ENCODE measurements at places on chromosomes 11 and 22. TPM values are rescaled to one million over a fixed set of nuclear protein-coding genes. Genes with fewer than 3 reads are reported as not detected.

DNA sequence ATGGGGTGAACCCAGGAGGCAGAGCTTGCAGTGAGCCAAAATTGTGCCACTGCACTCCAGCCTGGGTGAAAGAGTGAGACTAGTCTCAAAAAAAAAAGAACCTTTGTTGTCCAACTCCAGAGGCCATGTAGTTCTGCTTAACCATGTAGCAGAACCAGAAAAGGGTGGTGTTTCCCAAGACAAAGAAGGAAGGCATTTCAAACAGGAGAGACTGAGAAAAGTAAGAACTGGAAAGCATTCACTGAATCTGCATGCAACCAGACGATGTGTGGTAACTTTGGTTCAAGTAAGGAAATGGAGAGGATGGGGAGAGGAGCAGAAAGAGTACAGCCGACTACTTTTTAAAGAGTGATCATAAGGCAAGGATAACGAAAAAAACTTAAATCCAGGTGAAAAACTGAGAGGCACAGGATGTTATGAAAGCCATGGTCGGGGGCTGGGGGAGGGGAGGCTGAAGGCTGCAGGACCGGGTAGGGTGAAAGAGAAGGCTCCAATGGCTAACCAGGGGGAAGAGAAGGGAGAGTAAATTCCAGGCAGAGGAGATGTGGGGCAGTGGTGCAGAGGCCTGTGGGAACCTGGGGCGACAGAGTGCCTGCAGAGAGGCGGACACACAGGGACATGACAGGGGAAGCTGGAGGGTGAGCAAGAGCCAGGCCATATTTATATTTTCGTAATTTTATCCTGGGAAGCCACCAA, 48.8 kb downstream of the MAPK1 start:
- no peak for DNase-seq

GRCh38 chr11:8693010-8693551, 10.5 kb downstream of the RPL27A start:
- DNase-seq = no peak

- no peak for DNase-seq
These were observed 10.3 kb downstream of the SRSF8 start for GRCh38 chr11:95076981-95077380.

- no peak for DNase-seq
These were observed 113.6 kb downstream of the LDLRAD3 start for GRCh38 chr11:36057379-36058042.

- DNase-seq = no peak
These were observed 25.4 kb downstream of the NEU3 start for GRCh38 chr11:75014129-75014528.

DNA sequence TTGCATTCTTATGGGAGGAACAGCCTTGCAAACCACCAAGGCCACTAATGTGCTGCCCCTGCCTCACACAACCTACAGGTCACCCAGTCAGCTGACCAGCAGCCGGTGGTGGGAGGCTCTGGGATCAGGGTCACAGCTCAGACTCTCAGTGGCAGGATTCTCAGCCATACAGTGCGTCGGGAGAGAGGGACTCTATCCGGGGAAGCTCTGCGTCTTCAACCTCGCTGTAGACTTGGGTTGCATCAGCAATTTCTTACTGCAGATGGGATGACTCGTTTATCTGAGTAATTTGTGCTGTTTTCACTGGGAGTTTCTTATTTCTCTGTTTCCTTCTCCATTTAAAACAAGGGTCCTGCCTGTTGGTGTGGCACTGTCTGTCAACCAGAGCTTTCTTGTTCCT, 257.7 kb downstream of the TBC1D22A start:
- DNase-seq = no peak

GRCh38 chr11:102322560-102322959, 5.3 kb downstream of the BIRC3 start:
- no peak for DNase-seq

GRCh38 chr22:38452373-38453065, 2.5 kb downstream of the KCNJ4 start:
- DNase-seq = no peak

- no peak for DNase-seq
These were observed 31.4 kb downstream of the MOB2 start for GRCh38 chr11:1455032-1455762.

DNA sequence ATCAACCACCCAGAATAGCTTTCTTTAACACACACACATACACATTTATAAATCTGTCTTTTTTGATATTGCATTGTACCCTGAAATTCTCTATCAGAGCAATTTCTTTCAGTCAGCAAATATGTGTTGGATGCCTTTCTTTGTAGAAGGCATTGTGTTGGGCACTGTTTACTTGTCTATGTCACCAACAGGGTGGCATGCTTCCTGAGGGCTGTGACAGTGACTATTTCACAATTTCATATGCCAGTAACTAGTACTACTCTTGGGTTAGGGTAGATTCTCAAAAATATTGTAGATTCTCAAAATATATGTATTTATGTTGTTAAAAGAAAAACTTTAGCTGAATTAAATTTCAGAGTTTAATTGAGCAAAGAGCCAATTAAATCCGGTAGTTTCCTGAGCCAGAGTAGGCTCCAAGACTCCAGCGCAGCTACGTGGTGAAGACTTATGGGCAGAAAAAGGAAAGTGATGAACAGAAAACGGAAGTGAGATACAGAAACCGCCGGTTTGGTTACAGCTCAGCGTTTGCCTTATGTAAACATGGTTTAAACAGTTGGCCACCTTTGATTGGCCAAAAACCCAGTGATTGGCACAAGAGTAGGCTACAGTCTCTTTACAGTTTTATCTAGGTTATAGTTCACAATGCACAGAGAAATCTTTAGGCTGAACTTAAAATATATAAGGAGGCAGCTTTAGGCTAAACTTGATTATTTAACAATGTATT, 723.3 kb downstream of the NTM start:
- DNase-seq = no peak

GRCh38 chr11:61650781-61651571, 29.2 kb upstream of the DAGLA start:
- no peak for DNase-seq

DNA sequence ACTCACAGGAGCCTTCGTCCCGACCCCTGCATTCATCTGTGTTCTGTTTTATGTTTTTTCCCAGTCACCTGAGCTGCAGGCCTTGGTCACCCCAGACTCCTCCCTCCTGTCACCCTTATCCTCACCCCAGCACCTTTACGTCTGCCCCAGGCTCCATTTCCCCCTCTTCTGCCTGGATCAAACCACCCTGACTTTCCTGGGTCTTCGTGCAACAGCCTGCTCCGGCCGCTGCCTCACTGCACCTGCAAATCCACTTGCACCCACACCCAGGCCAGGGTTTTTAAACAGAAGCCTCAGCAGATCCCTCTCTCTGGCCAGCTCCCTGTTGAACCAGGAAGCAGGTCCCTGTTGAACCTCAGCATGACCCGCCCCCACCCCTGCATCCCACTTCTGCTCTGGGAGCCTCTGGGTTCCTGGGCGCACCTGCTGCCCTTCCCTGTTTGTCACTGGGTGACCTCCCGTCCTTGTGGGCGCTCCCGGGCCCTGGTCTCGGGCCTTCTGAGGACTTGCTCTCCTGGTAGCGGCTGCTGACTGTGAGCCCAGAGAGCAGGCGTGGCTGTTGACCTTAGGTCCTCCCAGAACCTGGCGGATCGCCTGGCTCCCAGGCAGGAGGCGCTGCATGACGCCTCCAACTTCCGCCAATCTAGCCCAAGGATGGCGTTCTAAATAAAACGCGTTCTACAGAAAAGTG, 12.8 kb downstream of the MAPK8IP2 start:
- DNase-seq = no peak

DNA sequence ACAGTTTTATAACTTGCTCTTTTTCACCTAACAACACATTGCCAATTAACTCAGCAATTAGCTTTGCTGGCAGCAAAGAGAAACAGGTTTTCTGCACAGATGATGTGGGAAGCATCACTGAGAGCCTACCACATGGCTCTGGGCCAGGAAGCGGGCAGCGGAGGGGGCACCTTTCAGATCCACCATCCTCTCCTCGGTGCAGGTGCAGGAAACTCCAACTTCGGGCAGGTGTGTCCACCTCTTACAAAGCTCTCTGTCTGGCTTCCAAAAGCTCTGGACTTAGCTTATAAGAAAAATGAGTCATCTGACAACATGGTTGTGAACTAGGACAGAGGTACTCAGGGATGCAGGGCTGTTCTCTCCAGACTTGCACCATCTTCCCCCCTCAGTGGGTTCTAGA, 77.0 kb downstream of the RPS6KA4 start:
- DNase-seq = no peak

GRCh38 chr11:6403539-6403938, 13.3 kb downstream of the SMPD1 start:
- no peak for DNase-seq

DNA sequence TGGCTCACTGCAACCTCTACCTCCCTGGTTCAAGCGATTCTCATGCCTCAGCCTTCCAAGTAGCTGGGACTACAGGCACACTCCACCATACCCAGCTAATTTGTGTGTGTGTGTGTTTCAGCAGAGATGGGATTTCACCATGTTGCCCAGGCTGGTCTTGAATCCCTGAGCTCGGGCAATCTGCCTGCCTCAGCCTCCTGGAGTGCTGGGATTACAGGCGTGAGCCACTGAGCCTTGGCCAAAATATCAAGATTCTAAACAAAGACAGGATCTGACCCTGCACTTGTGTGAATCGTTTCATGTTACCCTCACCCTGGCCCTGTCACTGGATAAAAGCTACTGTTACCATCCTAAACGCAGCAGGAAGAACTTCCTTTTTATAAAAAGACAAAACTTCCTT, 15.6 kb upstream of the THY1 start:
- no peak for DNase-seq

AMBRA1 gene
- polyA plus RNA-seq = 25.3 TPM

ZNF202 gene
- 23.5 TPM for polyA plus RNA-seq

MS4A3 gene
- 0.52 TPM for polyA plus RNA-seq

CARD10 gene
- 20.3 TPM for polyA plus RNA-seq

OR52E8 gene
- polyA plus RNA-seq = not detected

TTC17 gene
- 182 TPM for polyA plus RNA-seq

CXCR5 gene
- polyA plus RNA-seq = not detected
